ENCODE measurements at places on chromosomes 11 and 22.

GRCh38 chr11:15011776-15012345 lies 39.7 kb upstream of the CALCA start:
- DNase-seq, result no peak

DNA sequence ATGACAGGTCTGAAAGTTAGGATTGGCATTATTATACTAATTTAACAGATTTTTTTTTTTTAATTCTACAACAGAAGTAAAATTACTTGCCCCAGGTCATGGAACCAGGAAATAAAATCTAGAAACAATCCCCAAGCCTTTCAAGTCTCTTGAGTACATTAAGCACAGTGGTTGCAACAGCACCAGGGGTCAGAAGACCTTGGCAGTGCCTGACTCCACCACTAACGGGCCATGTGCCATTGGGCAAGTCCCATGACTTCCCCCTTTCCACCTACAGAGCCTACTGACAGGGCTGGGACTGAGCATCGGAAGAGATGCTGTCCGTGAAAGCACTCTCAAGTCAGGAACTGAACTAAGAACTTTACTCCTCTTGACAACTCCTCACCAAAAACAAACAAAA lies 98.6 kb upstream of the AKIP1 start:
- no peak for DNase-seq

DNA sequence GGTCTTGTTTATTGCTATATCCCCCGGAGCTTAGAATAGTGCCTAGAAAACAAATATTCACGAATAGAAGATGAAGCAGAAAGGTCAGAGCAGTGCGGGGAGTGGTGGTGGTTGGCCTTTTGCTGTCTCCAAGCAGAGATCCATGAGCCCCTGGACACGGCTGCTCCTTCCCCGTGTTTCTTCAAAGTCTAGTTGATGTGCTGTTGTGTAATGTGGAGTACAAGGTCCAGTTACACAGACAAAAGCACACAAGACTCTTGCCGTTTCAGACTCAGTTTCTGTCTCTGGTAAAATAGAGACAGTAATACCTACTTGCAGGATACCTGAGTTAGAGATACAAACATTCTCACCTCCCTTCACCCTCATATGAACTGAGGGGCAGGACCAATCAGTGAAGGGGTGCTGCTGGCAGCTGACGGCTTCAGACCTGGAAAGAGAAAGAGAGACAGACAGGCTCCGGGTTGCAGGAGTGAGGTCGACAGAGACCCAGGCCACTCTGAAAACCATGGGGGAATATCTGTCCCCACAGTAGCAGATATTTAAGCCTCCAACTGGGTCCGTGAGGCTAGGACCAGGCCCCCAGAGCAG lies 56.2 kb downstream of the RASSF10 start:
- no peak for DNase-seq

- no peak for DNase-seq
Observed at GRCh38 chr22:37208401-37209139, 3.7 kb downstream of the SSTR3 start.

- DNase-seq, result no peak
Observed at GRCh38 chr11:10659339-10660216, 34.0 kb downstream of the IRAG1 start.

DNA sequence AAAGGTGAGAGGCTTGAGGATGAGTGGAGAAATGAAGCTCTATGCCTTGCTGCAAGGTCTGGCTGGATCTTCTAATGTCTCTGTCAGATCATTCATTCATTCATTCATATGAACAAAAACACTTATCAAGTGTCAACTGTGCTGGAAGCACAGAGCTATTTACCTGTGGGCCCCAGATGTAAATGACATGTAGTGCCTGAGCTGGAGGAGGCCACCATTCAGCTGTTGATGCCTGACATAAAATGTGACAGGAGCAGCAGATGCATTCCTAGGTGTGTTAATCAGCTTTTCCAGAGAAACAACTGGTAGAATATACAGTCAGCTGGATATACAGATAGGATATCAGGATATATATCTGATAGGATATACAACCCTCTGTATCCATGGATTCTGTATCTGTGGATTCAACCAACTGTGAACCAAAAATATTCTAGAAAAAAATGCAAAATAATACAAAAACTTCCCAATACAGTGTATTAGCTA lies 44.5 kb downstream of the TSPAN18 start:
- no peak for DNase-seq

- no peak for DNase-seq
Observed at GRCh38 chr22:32706149-32706548, 95.4 kb upstream of the TIMP3 start.

- DNase-seq, result no peak
Observed at GRCh38 chr11:125170510-125171031, 6.0 kb downstream of the PKNOX2 start.

GRCh38 chr11:46345131-46345597 lies 2.1 kb upstream of the DGKZ start:
- DNase-seq, result no peak

- no peak for DNase-seq
Observed at GRCh38 chr11:10633261-10633660, 60.3 kb downstream of the IRAG1 start.

GRCh38 chr22:32622744-32623110 lies 148.1 kb downstream of the FBXO7 start:
- no peak for DNase-seq

- DNase-seq, result no peak
Observed at GRCh38 chr11:27390318-27391295, 27.6 kb upstream of the CCDC34 start.

DNA sequence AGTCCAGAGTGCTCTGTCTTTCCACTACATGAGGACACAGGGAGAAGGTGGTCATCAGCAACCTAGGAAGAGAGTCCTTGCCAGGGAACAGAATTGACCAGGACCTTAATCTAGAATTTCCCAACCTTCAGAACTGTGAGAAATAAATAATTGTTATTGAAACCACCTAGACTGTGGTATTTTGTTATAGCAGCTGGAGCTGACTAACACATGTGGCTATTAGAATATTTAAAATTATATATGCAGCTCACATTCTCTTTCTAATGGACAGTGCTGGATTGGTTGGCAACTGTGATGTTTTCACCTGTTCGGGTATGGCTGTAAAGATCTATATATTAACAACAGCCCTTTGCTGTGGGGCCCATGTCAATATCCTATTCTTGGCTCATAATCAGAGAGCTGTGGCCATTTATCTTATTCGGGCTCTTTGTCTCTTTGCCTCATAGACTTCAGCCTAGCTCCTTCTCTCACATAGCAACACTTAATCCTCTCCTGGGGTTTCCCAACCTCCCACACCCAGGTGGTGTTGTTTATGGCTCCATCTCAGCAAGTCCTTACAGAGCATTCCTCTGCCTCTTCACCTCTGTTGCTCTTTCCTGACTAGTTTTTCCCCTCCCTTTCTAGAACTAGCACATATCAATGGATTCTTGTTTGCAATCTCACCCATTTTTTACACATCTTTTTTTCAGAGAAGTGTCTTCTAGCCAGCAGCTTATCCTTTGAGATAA lies 46.4 kb upstream of the AMOTL1 start:
- no peak for DNase-seq

DNA sequence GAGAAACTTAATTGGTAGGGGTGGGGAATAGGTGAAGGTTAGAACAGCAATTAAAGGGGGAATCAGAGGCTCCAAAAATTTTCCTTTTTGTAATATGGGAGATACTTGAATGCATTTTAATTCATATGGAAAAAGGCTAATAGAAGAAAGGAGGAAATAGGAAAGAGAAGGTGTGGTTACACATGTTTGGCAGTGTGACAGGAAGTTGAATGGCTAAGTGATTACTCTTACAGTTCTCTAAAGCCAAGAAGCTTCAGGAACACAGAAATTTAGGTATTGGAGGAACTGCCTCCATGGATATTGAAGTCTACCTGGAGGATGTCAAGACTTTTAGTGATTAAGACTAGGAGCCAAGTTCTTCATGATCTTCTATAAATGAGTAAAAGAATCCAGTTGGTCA lies 6.3 kb downstream of the NXPE2 start:
- no peak for DNase-seq

GRCh38 chr11:75040167-75040770 lies 51.5 kb downstream of the NEU3 start:
- DNase-seq, result no peak

DNA sequence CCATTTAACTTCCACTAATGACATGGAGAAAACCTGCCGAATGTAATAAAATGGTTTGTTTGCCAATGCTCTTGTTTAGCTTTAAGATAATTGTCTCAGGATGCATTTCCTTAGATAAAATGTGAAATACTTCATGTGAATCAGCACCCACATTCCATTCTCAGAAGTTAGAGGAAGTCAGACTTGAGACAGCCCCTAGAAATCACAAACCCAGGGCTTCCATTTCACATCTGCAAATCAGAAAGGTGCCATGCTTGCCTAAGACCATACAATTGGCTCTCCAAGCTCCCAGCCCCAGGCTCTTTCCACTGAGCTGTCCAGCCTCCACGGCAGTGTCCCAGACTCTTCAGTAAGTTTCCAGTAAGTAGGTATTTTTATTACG lies 35.6 kb upstream of the ADORA2A start:
- no peak for DNase-seq

- no peak for DNase-seq
Observed at GRCh38 chr22:38531251-38531938, 25.3 kb upstream of the DDX17 start.

DNA sequence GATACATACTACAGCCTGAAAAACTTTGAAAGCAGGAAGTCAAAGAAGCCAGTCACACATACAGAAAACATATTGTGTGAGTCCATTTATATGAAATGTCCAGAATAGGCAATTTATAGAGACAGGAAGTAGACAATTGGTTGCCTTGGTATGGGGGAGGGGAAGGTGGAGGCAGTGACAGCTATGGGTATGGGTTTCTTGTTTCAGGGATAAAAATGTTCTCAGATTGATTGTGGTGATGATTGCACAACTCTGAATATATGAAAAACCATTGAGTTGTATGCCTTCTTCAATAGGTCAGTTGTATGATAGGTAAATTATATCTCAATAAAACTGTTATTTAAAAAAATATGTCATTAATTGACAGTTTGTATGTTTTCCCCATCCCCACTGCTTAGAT lies 137.6 kb downstream of the SNX19 start:
- DNase-seq, result no peak

DNA sequence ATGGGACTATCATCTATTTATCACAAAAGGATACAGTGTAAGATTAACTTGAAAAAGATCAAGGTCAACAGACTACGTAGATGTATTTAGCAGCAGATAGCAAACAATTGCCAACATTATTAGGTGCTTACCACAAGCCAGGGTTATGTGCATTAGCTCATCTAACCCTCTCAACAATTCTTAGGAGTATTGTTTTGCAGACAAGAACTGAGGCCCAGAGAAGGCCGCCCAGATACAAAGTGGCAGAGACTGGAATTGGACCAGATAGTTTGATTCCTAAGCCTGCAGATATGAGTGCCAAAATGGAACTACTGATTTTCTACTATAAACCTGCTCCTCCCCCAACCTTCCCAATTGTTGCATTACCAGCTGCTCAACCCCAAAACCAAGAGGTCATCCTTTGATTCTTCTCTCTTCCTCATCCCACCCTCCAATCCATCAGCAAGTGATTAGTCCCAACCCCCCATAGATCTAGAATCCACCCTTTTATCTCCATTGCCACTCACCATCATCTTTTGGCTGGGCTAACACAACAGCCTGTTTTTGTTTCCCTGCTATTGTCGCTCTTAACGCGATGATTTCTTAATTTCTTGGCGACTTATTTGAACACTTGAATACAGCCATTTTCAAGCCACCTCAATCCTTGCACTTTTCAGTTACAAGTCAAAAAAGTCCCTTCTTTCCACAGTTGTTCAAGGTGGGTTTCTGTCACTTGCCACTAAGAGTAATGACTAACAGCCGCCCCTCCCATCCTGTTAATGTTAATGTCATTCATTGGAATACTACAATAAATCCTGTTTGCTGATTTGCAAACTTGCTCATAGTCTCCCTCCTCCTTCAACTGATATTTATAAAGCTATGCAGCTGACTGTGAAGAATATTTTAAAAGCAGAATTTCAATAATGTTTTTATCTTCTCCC lies 2.7 kb downstream of the TMEM123 start:
- no peak for DNase-seq

DNA sequence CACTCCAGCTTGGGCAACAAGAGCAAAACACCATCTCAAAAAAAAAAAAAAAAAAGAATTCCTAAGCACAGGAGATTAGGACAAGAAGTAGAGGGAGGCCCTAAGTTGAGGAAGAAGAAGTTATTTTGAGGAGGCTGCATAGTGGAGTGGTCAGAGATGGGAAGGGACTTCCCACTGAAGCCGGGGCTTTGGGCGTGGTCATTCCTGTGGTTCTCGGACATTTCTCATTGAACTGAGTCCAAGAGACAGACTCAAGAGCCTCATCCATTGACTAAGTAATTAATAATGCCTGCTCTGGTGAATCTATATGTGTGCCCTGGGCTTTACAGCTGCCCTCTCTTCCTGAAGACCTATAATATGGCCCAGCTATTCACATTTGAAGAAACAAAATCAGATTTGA lies 53.2 kb upstream of the FTH1 start:
- DNase-seq, result no peak

- DNase-seq, result no peak
Observed at GRCh38 chr22:41181349-41182241, 23.5 kb upstream of the L3MBTL2 start.

GRCh38 chr22:45225732-45226502 lies 14.8 kb downstream of the KIAA0930 start:
- DNase-seq, result no peak

DNA sequence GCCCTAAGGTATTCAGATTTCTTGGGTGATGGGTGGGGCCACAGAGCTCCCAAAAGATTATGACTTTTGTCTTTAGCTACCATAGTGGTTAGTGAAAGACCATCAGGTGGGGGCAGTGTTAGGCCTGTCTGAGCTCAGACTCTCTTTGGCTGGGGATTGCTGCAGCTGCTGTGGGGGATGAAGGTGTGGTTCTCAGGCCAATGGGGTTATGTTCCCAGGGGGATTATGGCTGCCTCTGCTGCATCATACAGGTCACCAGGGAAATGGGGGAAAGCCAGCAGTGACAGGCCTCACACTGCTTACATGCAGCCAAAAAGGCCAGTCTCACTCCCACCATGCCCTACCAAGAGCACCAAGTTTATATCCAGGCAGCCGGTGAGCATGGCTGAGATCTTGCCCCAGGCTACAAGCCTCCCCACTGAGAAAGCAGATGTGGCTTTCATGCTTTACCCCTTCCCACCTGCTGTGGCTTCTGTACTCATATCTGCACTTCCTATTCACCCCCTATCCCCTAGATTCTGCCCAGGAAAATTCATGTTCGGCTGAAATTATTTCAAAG lies 24.8 kb downstream of the CNTF start:
- no peak for DNase-seq

GRCh38 chr11:134630861-134631260 lies 218.8 kb upstream of the B3GAT1 start:
- DNase-seq, result no peak

DNA sequence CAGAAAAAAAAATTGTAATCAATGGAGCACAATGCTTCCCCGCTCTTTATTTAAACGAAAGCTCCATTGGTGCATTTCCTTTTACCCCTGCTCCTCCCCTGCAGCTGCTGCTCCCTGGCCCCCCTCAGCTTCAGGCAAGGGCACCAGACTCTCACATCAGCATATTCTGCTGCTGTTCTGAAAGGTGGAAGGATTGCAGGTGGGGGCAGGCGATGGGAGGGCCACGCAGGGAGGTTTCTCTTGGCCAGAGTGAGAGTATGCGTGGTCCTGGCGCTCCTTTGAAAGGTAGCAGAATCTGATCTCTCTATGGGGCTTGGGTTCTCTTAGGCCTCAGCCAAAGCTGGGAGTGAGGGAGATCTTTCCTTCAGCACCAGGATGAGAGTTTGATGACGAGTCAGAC lies 240.9 kb upstream of the CADM1 start:
- no peak for DNase-seq

GRCh38 chr11:98828986-98829708 lies 191.6 kb upstream of the CNTN5 start:
- DNase-seq, result no peak
